M059J (cell line): ENCODE measurements at places on chromosomes 2 and 18. TPM values are rescaled to one million over a fixed set of nuclear protein-coding genes. Genes with fewer than 3 reads are reported as not detected.

- no peak for DNase-seq
These were observed 136.7 kb upstream of the MYCN start for GRCh38 chr2:15803543-15804245.

The MOGAT1 gene
- total RNA-seq: not detected in 2 replicates

GRCh38 chr18:3985664-3986063 lies 469.4 kb downstream of the DLGAP1 start:
- peak; percentile 67 for DNase-seq

The CRYGD gene
- total RNA-seq: not detected in 2 replicates

The SCN1A gene
- total RNA-seq: not detected in 2 replicates

GRCh38 chr2:171401947-171402346 lies 31.8 kb downstream of the METTL8 start:
- no peak for DNase-seq

GRCh38 chr18:74930616-74931015 lies 278.3 kb downstream of the PTGR3 start:
- no peak for DNase-seq

The RASGRP3 gene
- 24.5 and 26.4 TPM in 2 replicates for total RNA-seq

The GPR55 gene
- total RNA-seq: 0.79 TPM in 1 of 2 replicates, not detected in the other

The ATOH8 gene
- total RNA-seq: 21.4 and 43.0 TPM in 2 replicates

The CASP8 gene
- 15.0 and 27.0 TPM in 2 replicates for total RNA-seq

DNA sequence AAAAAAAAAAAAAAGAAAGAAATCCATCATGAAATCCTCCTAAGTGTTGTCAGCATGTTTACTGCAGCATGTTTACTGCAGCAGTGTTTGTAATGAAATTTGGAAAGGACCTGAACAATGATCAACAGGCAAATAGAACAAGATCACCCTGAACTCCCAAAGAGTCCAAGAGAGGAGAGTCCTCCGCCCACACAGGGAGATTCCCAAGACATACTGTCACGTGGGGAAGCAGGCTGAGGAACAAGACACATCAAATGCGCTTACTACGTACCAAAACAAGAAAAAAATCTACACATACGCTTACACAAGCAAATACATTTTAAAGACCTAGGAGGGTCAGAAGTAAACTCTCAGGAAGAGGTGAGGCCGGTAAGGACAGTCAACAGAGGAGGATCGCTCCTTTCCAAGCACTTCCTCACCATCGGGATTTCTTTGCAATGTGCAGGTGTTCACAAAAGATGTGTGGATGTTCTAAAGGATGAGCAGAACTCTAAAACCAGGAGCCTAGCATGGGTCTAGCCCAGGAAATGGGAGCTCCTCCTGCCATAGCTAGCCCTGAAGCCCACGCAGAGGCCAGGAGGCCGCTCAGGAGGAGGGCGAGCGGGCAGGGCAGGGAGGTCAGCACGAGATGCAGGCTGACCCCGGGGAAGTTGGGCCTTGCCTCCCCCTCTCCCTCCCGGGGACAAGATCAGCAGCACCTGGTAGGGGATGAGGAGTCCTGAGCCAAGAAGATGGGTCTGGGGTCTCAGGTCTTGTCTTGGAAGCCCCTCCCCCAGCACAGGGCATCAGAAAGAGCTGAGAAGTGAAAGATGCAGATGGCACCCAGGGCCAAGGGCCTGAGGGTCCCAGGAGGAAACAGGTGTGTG lies 66.4 kb downstream of the ZNF516 start:
- DNase-seq: no peak

The LRRC30 gene
- total RNA-seq: not detected in 2 replicates

- DNase-seq: no peak
These were observed 10.6 kb downstream of the RND3 start for GRCh38 chr2:150476809-150477302.

- peak; percentile 88 for DNase-seq
These were observed 43.9 kb upstream of the RAPH1 start for GRCh38 chr2:203578759-203579643.

- DNase-seq: no peak
These were observed 20.8 kb upstream of the MLPH start for GRCh38 chr2:237466211-237466610.

- DNase-seq: no peak
These were observed 60.6 kb downstream of the ZEB2 start for GRCh38 chr2:144459286-144459685.

DNA sequence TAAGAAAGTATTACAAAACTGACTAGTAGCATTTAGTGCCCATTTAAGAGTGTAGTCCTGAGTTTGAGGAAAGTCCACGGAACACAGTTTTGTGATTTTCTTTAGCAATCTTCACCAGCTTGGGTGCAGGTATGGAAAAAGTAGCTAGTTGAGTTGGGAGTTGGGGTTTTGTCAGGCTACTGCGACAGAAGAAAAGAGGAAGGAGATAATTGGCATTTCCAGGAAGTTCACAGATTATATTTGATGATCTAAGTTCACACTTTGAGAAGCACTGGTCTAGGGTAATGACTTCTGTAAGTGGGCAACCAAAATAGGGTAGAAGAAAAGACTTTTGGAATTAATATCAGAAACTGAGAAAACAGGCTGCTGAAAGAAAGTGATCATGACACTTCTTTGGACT lies 52.1 kb downstream of the VIL1 start:
- DNase-seq: no peak

DNA sequence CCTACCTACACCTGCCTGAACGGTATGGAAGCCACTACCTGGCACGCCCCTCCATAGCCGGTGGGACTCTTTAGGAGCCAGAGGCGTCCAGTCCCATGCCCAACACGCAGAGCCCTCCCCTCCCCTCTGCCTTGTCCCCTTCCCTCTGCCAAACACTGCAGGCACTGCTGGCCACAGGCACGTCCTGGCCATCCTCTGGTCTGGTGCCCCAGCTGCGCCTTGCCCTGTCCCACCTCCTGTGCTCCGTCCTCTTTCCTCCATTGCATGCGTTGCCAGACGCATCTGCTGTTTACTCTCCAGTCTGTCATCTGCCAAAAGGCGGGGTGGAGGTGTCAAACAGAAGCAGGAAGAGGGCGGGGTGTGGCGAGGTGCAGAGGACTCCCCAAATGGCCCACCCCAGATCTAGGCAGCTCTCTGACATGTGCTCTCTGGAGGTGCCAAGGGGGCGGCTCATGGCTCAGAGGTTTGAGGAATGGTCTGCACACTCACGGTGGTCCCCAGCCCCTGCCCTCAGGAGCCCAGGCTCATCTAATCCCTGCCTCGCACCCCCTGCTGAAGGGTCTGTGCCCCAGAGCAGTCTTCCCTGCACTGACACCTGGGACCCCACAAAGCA lies 45.1 kb downstream of the HS6ST1 start:
- DNase-seq: no peak

The NAT8 gene
- total RNA-seq: not detected in 2 replicates

The PRLH gene
- total RNA-seq: not detected in 2 replicates

GRCh38 chr2:216415541-216415940 lies 3.3 kb downstream of the SMARCAL1 start:
- no peak for DNase-seq

The MFF gene
- 148 and 168 TPM in 2 replicates for total RNA-seq

The NTSR2 gene
- total RNA-seq: 0.12 TPM in 1 of 2 replicates, not detected in the other

DNA sequence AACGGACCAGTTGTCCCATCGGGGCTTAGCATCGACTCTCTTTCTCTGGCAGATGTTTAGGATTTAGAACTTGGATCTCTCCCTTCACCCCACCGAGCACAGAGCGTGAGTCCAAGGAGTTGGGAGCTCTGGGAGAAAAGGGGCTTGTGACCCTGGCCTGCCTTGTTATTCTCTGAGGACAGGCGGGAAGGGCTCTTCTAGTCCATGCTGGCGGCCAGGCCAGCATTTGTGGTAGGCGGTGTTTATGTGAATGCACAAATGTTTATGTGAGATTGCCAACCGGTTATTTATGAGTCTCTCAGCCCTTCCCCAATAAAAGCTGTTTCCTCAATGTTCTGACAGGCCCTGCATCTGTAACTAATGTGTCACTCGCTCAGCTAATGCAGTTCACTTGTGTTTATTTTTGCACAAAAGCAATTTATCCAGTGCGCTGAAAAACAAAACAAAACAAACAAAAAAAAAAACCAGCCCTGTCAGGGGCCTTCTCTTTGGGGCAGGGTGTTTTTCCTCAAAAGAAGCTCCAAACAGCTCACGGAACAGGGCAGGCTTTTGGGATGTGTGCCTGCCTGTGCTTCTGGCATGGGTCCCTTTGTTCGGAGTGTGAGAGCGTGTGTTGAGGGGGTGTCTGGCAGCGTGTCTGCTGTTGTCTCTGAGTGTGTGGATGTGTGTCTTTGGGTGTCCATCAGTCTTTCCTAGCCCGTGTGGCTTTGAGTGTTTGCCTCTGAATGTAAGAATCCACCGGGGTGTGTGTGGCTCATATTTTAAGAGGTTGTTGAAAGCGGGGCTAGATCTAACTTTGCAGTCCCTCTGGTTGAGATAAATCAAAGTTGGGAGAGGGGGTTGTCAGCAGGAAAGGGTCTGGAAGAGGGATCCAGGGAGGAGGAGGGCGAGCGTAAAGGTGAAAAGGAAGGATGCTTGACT lies 52.8 kb upstream of the HAAO start:
- DNase-seq: peak; percentile 81

- DNase-seq: peak; percentile 81
These were observed 4.6 kb downstream of the B3GNT7 start for GRCh38 chr2:231399853-231400680.

DNA sequence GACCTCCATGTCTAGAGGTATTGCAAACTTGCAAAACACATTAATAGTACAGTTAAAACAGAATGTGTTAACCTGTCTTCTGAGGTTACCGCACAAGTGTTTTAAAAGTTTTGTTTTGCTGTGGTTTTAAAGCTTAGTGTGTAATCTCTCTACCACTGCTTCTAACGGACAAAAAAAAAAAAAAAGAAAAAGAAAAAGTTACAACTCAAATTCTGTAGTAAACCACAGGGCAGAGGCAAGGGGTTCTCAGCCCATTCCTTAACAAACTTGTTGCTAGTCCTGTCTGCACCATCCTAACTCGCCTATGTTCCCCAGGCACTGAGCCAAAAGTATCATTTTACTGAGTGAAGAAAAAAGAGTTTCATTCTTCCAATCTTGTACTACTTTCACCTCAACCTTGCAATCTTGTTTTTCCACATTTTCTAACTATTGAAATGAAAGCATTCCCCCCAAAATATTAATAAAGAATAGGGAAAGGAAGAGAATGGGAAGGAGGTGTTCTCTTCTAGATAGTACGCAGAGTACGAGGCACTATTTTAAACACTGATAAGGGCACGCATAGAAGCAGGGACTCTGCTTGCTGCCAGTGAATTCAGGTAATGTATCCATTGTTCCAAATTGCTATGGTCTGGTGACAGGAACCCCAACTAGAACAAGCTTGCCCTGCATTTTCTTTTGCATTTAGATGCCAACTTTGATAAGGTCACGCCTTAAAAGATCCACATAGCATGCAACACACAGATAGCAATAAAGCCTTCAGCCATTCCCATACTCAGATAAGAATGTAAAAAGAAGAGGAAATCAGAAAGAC lies 47.1 kb downstream of the IKZF2 start:
- DNase-seq: peak; percentile 48

- peak; percentile 60 for DNase-seq
These were observed 79.8 kb upstream of the RNF152 start for GRCh38 chr18:61972389-61973264.

DNA sequence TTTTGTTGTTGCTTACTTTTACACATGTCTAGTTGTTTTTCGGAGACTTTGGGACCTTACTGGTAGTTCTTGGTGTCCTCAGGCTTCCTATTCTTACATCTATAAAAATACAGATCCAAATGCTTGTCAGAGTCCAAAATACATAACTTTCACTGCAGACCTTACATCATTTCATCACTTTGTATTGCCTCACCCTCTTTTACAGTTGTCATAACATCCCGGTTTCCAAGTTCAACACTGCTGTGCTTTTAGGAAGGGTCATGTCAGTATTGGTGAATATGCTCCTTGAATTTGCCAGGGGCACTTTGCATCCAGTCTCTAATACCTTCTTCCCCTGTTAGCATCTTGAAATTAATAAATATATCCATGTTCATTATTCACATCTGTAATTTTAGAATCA lies 518.2 kb upstream of the RAB12 start:
- no peak for DNase-seq

The REG3A gene
- total RNA-seq: not detected in 2 replicates

GRCh38 chr2:130912471-130912870 lies 75.8 kb downstream of the ARHGEF4 start:
- no peak for DNase-seq

DNA sequence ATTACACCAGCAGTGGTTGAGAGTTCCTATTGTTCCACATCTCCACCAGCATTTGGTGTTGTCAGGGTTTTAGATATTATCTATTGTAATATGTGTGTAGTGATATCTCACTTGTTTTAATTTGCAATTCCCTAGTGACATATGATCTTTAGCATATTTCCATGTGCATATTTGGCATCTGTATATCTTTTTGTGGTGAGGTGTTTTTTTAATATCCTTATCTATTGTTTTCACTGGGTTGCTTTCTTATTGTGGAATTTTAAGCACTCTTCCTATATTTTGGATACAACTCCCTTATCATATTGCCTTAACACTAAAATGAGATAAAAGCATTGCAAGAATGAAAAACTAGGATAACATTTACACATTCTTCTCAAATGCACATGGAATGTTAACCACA lies 453.9 kb upstream of the FSIP2 start:
- no peak for DNase-seq

The NMUR1 gene
- total RNA-seq: not detected in 2 replicates

The NEB gene
- not detected in 2 replicates for total RNA-seq

DNA sequence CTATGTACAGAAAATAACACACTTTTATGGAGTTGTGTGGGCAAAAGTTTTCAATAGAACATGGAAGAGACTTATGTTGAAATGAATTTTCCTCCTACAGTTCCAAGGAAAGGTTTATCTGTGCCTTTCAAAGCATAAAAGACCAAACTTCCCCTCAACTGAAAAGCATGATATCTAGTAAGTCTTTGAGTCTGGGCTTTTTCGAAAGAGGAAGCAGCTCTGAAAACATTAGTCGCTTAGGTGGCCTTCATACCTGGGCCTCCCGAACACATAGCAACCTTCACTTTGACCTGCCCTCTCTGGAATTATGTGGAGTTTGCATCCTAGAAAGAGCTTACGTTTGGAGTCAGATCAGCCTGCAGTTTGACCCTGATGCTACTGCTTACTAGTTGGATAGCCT lies 4.8 kb upstream of the CAPN14 start:
- DNase-seq: no peak

- DNase-seq: no peak
These were observed 2.8 kb upstream of the RAX start for GRCh38 chr18:59276047-59276446.

The INO80B gene
- total RNA-seq: 7.8 and 27.8 TPM in 2 replicates
